ENCODE measurements at places on chromosomes 11 and 22. TPM values are rescaled to one million over a fixed set of nuclear protein-coding genes. Genes with fewer than 3 reads are reported as not detected.

- peaks cover 13% of the 10 kb centered on the region for H3K4me1 ChIP-seq
- no peak overlapping the region for H3K4me3 ChIP-seq
- no peak overlapping the region for H3K27ac ChIP-seq
- no peaks in the 10 kb centered on the region for H3K27me3 ChIP-seq
- no peaks in the 10 kb centered on the region for H3K36me3 ChIP-seq
- DNase-seq: no peak
Measured at GRCh38 chr11:61058583-61059259, 43.6 kb upstream of the CD5 start.

- H3K4me3 ChIP-seq: no peak overlapping the region
- H3K36me3 ChIP-seq: no peaks in the 10 kb centered on the region
- peaks cover 25% of the 10 kb centered on the region for H3K27me3 ChIP-seq
- H3K27ac ChIP-seq: no peak overlapping the region
Measured at GRCh38 chr11:119752946-119753345, 23.9 kb upstream of the NECTIN1 start.

DNA sequence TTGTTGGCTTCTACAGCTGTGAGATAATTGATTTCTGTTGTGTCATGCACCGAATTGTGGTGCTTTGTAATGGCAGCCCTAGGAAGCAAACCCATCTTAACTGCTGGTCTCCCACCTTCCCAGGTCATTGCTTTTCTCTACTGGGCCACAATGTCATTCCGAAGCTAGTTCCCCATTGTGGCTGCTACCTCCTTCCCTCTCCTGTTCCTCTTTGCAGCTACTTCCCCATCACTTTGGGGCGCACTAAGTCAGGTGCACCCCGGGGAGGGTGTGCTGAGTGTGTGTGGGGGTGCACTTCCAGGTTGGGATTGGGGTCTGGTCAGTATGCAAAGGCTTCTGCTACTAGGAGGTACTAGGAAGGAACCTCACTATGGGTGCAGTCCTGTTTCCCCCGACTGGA is 109.3 kb downstream of the ST3GAL4 start:
- no peak for DNase-seq
- no peak overlapping the region for H3K4me3 ChIP-seq
- H3K4me1 ChIP-seq: peaks cover 19% of the 10 kb centered on the region
- H3K36me3 ChIP-seq: no peaks in the 10 kb centered on the region
- H3K27me3 ChIP-seq: no peaks in the 10 kb centered on the region

GRCh38 chr11:11582011-11582701 is 39.6 kb downstream of the GALNT18 start:
- no peak overlapping the region for H3K4me3 ChIP-seq
- no peaks in the 10 kb centered on the region for H3K27me3 ChIP-seq
- no peak for DNase-seq
- no peaks in the 10 kb centered on the region for H3K36me3 ChIP-seq
- H3K4me1 ChIP-seq: peaks cover 52% of the 10 kb centered on the region
- H3K27ac ChIP-seq: peak overlapping the region; percentile 30

DNA sequence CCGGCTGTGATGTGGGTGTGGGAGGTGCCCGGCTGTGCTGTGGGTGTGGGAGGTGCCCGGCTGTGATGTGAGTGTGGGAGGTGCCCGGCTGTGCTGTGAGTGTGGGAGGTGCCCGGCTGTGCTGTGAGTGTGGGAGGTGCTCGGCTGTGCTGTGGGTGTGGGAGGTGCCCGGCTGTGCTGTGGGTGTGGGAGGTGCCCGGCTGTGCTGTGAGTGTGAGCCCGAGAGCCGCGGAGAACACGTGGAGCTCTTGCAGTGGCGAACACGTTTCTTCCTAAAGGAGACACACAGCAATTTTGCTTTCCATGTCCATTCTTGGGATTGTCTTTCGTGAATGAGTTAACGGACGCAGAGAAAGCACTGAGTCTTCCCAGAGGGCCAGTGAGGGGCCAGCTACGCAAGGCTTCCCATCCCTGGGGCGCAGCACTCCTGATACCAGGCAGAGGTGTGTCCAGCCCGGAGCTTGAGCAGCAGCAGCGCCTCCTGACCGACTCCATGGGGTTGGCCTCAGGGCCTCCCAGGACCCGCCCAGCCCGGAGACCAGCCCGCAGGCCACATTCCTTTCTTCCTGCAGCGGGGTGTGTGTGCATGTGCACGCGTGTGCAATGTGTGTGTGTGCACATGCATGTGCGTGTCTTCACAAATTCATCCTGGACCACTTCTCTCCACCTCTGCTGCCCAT is 245.0 kb upstream of the B3GAT1 start:
- no peak overlapping the region for H3K27ac ChIP-seq
- no peaks in the 10 kb centered on the region for H3K4me1 ChIP-seq
- H3K27me3 ChIP-seq: no peaks in the 10 kb centered on the region
- DNase-seq: no peak
- no peak overlapping the region for H3K4me3 ChIP-seq

DNA sequence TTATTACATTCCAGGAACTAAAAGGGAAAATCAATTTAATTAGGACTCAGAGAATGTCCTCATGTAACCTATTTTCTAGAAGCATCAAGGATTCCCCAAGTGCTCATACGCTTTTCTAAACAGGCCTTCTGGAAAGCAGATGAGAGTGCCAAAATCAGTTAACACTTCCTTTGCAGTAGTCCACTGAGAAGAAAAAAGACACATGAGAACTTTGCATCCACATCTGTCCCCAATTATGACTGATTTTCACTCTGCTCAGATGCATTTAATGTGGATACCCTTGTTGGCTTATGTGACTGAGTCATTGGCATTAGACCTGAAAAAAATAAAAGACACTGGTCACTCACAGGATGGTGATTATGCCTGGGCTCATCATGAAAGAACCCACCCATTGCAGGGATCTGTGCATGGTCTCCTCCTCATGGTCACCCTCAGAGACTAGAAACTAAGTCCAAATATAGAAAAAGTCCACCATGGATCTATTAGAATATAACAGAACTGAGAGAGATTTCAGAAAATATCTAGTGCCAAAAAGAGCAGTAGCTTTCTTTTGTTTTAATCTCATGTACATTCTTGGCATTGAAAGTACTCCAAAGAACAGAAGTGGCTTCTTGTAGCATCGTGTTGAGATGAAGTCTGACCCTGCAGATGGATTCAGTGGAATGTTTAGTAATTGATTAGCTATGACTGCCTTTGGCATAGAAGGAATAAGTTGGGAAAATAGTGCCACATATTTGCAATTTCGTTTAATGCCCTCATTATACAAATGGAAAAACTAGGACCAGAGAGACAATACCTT is 48.8 kb upstream of the FIBIN start:
- no peaks in the 10 kb centered on the region for H3K36me3 ChIP-seq
- peaks cover 6% of the 10 kb centered on the region for H3K4me1 ChIP-seq
- no peak overlapping the region for H3K4me3 ChIP-seq
- no peaks in the 10 kb centered on the region for H3K27me3 ChIP-seq
- DNase-seq: no peak

DNA sequence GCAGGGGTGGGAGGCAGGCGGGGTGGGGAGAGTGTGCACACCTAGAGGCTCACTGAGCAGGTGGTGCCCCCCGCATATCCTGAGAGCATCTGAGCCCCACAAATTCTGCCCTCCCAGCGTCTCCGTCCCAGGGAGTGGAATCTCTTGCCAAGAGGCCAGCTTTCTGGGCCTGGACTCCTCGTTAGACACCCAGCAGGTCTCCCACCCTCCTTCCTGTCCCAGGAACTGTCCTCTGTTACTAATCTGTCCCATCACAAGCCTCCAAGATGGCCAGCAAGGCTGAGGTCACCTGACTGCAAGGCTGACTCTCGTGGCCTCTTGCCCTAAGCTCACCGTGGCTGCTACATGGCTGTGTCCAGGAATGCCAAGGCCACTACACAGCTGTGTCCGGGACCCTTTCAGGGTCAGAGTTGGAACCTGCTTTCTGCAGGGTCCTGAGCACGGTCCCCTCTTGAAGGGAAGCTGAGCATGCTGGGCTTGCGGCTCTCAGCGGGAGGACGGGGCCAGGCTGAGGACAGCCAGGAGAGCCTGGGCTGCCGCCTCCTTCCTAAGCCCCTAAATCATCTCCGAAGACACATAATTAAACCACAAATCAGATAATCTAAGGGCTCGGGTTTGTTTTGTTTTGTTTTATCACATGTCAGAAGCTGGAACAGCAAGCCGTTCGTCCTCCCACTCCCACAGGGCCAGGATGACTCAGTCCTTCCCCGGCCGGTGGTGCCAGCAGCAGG is 1327.3 kb downstream of the TBC1D22A start:
- no peaks in the 10 kb centered on the region for H3K36me3 ChIP-seq
- no peak for DNase-seq
- peaks cover 13% of the 10 kb centered on the region for H3K27me3 ChIP-seq
- no peak overlapping the region for H3K4me3 ChIP-seq

GRCh38 chr11:108670451-108670850 is 5.6 kb downstream of the DDX10 start:
- DNase-seq: peak; percentile 34
- H3K36me3 ChIP-seq: peaks cover 18% of the 10 kb centered on the region
- no peak overlapping the region for H3K27ac ChIP-seq
- no peaks in the 10 kb centered on the region for H3K27me3 ChIP-seq

DNA sequence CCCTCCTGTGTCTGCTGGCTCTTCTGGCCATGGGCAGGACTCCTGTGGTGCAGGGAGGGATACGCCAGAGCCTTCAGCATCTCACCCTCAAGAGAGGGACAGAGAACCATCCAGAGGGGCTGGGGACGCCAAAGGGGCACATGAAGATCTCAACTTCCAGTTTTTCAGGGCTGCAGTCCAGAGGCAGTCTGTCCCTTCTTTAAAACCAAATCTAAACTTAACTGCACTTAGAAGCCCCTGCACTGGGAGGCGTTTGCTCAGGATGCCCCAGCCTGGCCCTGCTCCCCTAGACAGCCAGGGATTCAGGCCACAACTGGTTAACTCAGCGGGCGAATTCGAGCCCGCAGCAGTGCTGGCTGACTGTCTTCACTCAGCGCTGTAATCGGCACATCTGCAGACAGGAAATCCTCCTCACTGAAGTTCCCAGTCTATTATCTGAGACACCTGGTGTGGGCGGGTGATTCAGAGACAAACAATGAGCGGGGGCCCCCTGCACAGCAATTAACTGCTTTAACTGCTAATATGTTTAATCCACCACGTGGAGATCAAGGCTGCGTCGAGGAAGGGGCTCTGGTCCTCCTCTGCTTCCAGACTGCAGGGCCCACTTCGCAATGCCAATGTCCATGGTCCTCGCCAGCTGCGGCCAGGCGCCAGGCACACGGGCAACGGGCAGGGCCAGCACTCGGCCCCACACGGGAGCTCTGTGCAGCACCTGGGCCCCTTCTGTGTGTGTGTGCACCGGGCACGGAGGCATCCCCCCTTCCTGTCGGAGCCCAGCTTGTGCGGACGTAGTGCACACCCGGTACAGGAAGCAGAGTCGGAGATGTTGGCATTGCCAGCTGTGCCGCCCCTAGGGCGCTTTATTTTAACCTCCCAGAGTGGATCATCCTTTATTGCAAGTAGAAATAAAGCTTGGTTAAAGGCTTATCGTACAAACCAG is 36.9 kb upstream of the GNB1L start:
- H3K36me3 ChIP-seq: peaks cover 2% of the 10 kb centered on the region
- H3K27me3 ChIP-seq: no peaks in the 10 kb centered on the region
- peak; percentile 89 for DNase-seq
- H3K27ac ChIP-seq: peak overlapping the region; percentile 98

DNA sequence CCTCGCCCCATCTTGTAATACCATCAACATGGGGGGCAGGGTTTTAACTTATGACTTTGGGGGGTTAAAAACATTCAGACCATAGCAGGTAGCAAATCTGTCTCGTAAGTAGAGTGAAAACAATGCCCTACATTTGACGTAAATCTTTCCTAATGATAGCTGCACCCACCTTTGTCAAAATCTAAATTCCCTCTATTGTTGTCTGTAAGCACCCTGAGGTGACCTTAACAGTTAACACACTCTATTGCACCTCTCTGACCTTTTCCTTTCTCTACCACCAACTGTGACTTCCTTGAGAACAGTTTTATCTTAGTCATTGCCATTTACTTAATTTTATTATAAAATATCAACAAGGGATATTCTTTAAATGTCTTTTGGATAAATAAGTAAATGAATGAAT is 1024.9 kb upstream of the CNTN5 start:
- no peak overlapping the region for H3K27ac ChIP-seq
- no peaks in the 10 kb centered on the region for H3K36me3 ChIP-seq
- no peaks in the 10 kb centered on the region for H3K27me3 ChIP-seq
- no peak overlapping the region for H3K4me3 ChIP-seq
- DNase-seq: no peak

GRCh38 chr11:121448431-121448941 is 3.6 kb upstream of the SORL1 start:
- DNase-seq: no peak
- H3K27me3 ChIP-seq: peaks cover 27% of the 10 kb centered on the region
- H3K36me3 ChIP-seq: no peaks in the 10 kb centered on the region
- peaks cover 8% of the 10 kb centered on the region for H3K4me1 ChIP-seq
- no peak overlapping the region for H3K4me3 ChIP-seq
- no peak overlapping the region for H3K27ac ChIP-seq

DNA sequence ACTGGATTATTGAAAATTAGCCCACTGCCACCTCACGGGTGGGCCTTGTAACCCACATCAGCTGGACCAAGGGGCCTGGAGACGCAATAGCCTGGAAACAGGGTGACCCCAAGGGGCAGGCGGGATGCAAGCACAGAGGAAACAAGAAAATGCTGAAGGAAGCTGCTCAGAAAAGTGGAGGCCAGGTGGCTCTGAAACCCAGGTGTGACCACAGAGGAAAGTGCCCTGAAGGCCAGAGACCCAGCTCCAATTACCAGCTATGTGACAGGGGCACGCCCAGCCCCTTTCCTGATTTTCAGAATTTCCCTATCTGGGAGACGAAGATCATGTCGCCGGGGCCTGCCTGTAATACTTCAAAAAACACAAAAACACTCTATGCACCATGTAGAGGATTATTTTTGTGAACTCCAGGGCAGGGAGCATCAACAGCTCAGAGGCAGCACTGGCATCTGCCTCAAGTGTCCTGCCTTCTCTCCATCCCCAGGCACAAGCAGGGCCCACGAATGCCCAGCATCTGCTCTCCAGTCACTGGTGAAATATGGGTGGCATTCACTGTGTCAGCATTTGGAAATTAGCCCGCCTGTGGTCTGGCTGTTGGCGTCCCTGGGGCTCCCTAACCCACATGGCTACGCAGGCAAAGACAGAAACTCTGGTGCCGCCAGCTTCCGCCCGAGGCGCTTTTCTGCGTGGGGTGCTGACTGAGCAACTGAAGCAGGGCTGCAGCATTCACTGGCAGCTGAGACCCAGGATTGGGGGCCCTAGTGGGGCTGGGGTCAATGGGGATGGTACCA is 6.3 kb downstream of the KCNJ1 start:
- no peak overlapping the region for H3K4me3 ChIP-seq
- H3K27me3 ChIP-seq: no peaks in the 10 kb centered on the region
- H3K4me1 ChIP-seq: peaks cover 15% of the 10 kb centered on the region

- no peak overlapping the region for H3K27ac ChIP-seq
- no peaks in the 10 kb centered on the region for H3K36me3 ChIP-seq
- DNase-seq: no peak
- no peaks in the 10 kb centered on the region for H3K4me1 ChIP-seq
- H3K27me3 ChIP-seq: no peaks in the 10 kb centered on the region
- H3K4me3 ChIP-seq: no peak overlapping the region
Measured at GRCh38 chr11:8183111-8183510, 14.3 kb upstream of the RIC3 start.

GRCh38 chr11:3952715-3953114 is 97.3 kb downstream of the STIM1 start:
- H3K27ac ChIP-seq: no peak overlapping the region
- no peaks in the 10 kb centered on the region for H3K36me3 ChIP-seq
- peaks cover 9% of the 10 kb centered on the region for H3K4me1 ChIP-seq
- H3K27me3 ChIP-seq: no peaks in the 10 kb centered on the region
- no peak for DNase-seq

The RSF1 gene
- 8.9 TPM for polyA plus RNA-seq

The DBX1 gene
- polyA plus RNA-seq: not detected

The NLRP6 gene
- not detected for polyA plus RNA-seq
